ENCODE measurements at places on chromosomes 11 and 22.

GRCh38 chr22:41446639-41447434, at the start of gene TOB2:
Gene TOB2, minus strand, starts transcription at chr22:41446801. Its CDS starts 9,456 bp downstream, at chr22:41437345.
- peak; percentile 94 for DNase-seq

DNA sequence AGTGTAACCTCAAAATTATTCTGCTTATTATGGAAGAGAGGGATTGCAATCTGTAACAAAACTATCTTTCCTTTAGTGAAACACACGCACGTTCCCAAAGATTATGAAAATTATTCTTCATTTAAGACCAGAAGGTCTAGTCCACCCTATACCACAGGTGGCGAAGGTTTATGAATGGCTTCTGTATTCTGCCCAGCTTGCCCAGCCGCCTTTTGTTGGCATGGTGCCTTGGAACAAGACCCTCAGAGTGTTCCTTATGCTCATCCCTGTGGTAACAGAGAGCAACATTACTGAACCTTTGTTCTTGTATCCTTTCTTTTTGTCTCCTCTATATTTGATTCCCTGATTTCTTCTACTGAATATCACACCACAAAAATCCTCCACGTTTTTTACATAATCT, 116.4 kb downstream of the FAR1 start:
- DNase-seq: no peak

DNA sequence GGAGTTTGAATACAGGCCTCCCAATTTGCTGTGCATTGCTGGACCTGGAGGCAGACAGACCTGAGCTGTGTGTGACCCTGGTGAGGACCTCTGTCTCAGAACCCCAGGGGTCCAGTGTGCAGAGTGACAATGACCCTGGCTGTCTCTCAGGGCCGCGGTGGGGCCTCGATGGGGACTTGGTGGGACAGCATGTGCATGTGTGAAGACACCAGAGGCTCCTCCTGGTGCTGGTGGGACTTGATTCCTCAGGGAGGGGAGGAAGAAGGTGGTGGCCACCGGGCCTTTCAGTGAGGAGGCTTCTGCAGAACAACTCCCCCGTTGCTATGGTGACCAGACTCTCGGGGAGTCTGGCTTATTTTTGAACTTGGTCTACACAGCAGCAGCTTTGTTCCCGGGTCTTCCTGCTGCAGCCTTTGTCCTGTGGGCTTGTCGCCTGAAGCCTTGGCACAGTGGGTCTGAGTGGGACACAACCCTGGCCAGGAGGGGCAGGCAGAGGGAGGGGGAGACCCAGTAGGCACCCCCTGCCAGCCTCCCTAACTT, 35.3 kb downstream of the MCM5 start:
- DNase-seq: no peak

DNA sequence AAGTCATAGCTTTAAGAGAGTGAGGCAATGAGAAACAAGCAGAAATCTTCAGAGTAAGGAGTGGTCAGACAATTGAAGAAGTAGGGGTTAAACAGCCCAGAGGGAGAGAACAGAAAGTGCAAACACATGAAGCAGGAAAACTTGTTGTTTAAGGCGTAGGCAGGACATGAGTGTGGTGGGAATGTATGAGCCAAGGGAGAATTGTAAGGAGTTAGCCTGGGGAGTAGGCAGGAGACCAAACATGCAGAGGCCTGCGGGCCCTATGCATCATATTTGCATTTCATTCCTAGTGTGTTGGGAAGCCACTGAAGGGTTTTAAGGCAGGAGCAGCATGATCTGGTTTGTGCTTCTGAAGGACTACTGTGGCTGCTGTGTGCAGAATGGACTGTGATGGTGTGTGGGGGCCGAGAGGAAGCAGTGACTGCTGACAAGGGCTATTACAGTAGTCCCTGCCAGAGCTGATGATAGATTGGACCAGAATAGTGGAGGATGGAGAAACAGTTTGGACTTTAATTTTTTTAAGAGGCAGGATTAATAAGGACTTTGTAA, 179.9 kb upstream of the C11orf87 start:
- DNase-seq: no peak

DNA sequence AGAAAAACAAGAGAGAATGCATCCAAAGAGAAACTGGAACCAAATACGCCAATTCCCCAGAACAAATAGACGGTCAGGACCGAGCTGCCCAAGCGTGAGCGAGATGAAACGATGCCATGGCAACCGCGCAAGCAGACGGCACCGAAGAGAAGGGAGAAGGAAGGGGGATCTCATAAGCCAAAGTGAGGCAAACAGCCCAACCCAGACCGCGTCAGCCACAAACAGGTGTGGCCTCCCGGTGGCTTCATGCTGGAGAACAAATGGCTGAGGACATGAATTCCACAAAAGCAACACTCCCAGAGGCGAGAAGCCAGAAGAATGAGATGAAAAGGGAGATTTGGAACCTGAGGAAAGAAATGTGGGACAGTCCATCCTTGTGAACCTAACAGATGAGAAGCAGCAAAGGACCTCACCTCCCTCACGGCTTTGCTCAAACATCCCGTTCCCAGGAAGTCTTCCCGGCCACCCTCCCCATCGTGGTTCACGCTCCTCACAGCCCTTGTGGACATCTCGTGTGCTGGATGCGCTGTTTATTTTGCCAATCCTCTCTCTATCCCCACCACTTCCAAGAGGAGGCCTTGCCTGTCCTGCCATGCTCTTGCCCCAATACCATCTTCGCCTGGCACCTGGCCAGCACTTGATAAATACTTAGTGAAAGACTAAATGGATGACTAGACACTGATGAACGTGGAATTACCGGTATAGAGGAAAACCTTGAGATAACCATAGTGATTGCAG, 89.1 kb upstream of the RTL6 start:
- no peak for DNase-seq

DNA sequence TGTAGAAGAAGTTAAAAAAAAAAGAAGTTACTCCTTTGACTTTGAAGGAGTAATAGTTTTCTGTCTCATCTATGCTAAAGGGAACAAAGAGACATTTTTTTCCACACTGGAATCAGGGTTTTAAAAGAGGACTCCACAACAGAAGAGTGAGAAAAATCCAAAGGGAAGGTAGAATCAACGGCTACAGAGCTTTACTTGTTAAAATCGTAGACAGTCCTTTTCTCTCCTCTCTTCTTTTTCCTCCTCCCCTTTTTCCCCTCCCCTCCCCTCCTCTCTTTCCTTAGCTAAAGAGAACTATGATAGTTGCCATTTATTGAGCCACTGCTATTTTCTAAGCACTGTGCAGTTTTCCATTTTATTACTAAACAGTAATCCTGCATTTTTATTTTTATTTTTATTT, 29.2 kb downstream of the DDIAS start:
- no peak for DNase-seq

DNA sequence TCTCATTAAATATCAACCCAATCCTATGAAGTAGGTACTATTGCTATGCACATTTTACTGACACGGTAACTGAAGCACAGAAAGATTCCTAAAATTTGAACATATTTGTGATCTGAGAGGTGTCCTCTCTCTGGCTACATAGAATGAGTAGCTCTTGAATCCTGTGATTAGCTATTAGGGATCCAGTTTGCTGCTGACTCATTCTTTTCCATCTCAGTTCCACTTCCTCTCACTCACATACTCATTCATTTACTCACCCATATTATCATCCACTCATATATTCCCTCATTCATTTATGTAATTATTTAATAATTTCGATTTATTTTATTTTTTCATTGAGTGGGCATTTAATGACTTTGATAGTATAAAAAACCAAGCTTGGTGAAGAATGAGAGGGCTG, 42.7 kb downstream of the OR5B17 start:
- peak; percentile 46 for DNase-seq

- DNase-seq: peak; percentile 57
Observed at GRCh38 chr11:103546236-103546635, 437.0 kb downstream of the DYNC2H1 start.

GRCh38 chr22:39106326-39106725, 9.3 kb downstream of the APOBEC3H start:
- no peak for DNase-seq

GRCh38 chr22:19626666-19627065, 87.6 kb upstream of the SEPTIN5 start:
- DNase-seq: no peak

GRCh38 chr11:43925063-43925931, 17.1 kb upstream of the C11orf96 start:
- no peak for DNase-seq

DNA sequence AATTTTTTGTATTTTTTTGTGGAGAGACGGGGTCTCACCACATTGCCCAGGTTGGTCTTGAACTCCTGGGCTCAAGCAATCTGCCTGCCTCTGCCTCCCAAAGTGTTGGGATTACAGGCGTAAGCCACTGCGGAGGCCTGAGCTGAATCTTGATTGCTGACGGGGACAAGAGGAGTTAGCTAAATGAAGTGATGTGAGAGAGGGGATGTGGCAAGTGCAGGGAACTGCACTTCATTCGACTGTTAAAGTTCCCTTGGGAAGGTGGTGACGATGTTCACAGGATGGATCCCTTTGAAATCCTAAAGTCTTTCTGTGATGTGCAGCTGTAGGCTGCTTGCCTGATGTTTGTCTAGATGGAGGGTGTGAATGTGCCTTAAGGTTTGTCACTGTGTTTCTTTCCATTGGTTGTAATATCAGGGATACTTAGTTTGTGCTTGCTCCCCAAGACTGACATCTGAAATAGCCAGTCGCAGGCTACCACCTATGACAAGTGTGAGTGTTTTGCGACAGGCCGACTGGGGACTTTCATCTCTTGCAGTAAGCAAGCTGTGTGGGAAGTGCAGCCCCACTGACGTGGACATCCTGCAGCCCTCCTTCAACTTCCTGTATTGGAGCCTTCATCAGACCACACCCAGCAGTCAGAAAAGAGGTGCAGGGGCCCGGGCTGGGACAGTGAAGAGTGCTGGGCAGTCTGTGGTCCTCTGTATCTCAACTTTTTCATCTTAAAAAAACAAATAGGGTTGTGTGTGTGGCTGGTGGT, 19.6 kb upstream of the CCDC134 start:
- DNase-seq: peak; percentile 25

DNA sequence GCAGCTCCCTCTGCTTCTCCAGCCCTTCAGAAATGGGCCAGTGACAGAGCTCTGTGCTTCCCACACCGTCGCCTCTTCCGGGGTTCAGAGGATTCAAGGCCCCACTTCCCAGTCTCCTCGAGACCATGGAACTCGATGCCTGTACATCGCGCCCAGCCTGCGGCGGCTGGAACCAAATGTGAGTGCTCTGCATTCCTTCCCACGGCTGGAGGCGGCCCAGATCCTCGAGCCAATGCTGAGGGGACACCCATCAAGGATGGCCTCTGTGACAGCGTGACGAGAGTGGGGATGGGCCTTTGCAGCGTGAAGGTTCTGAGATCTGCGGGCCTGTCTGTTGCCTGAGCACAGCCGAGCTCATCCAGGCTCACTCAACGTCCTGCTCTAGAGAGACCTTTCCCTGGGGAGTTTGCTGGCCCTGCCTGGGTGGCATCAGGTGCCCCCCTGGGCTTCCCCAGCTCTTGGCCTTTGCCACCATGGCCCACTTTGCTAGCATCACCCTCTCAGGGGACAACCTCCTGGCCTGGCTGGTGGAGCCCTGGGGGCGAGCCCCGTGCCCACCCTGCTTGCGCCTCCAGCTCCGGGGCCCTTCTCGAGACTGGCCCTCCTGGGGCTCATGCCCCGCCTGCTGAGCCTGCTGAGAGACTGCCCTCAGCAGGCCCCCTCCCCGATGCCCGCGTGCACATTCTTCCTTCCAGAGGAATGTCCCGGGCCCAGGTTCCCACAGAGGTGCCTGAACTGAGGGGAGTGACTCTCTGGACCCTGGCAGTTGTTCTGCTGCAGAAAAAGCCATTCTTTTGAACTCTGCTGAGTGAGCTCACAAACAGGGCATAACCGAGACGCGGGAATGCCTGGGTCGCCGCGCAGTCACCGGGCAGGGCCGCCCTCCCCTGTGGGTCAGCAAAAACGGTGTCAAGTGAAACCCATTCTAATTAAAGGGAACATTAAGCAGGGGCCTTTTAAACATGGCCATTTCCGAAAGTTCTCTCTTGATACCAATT, 7.3 kb upstream of the MYEOV start:
- no peak for DNase-seq

- no peak for DNase-seq
Observed at GRCh38 chr11:69878927-69879728, 59.9 kb upstream of the FGF3 start.

GRCh38 chr22:20588843-20589581, 81.6 kb downstream of the MED15 start:
- no peak for DNase-seq

- DNase-seq: peak; percentile 37
Observed at GRCh38 chr22:24471570-24471969, 23.6 kb upstream of the UPB1 start.

DNA sequence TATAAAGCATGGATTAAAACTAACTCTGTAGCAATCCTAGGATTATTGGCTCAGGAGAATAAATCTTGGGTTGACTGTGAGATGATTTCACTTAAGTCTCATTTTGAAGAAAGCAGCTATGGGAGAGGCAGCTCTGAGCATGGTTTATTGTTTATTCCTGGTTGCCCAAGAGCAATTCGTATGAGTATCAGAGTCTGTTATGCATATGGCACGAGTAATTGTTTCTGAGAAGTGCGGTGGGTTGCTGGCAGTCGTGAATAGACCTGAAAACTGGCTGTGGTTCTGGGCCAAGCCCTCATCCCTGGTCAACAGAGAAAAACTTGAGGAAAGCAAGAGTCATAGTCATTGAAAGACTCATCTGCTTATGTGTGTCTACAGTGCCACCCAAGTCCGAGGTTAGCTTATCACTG, 26.8 kb downstream of the DIXDC1 start:
- peak; percentile 74 for DNase-seq

DNA sequence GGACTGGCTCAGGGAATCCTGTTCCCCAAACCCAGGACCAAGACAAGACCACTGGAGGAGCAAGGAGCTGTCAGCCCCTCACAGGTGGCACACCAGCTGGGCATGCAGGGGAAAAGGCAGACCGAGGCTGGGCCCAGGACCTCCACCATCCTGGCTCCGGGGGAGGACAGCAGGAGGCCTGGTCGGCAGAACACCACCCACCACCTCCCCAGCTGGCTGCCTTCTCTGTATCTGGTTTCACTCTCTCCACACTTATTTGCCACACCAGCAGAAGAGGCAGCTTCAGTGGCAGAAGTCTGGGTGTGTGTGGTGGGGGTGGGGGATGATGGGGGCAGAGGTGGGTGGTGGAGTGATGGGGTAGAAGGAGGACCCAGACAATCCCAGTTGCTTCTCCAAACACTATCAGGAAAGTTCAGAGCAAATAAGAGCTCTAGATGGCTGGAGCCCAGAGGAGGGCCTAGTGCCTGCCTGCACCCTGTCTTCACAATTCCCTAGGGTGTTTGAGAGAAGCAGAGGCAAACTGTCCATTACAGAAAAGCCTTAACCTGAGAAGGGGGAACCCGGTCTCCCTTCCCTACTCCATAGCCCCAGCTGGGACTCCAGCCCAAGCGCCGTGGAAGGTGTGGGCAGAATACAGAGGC, 51.9 kb upstream of the CDON start:
- DNase-seq: no peak

- DNase-seq: no peak
Observed at GRCh38 chr11:82959987-82960778, 58.6 kb downstream of the DDIAS start.

DNA sequence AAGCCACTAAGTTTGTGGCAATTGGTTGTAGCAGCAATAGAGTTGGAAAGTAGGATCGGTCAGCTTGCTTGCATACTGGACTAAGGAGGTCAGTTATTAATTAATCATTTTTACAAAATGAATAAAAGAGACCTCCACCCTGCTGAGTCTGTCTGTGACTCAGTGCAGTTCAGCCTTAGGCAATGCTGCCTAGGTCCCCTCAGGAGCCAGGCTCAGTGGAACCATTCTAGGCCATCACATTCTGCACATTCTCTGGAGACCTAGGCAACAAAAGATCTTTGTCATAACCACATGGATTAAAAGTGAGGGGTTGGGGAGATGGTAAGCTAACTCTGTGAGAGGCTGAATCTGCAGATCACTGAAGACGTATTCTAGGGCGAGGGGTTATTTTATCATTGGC, 178.7 kb upstream of the CADM1 start:
- no peak for DNase-seq

GRCh38 chr11:27294654-27295053, 68.4 kb downstream of the CCDC34 start:
- no peak for DNase-seq

All from amniotic epithelial cell (primary cell).